ENCODE measurements at places on chromosomes 13 and 19. TPM values are rescaled to one million over a fixed set of nuclear protein-coding genes. Genes with fewer than 3 reads are reported as not detected.

GRCh38 chr13:94901070-94901469 is 188.7 kb upstream of the SOX21 start:
- H3K27ac ChIP-seq, result no peak overlapping the region
- H3K36me3 ChIP-seq, result no peaks in the 10 kb centered on the region
- H3K27me3 ChIP-seq, result no peaks in the 10 kb centered on the region
- no peak overlapping the region for H3K4me3 ChIP-seq
- no peaks in the 10 kb centered on the region for H3K4me1 ChIP-seq

The GPATCH1 gene
- total RNA-seq, result 5.3 TPM

GRCh38 chr13:93800342-93800741 is 573.7 kb downstream of the GPC6 start:
- H3K36me3 ChIP-seq, result no peaks in the 10 kb centered on the region
- H3K27ac ChIP-seq, result no peak overlapping the region
- no peak overlapping the region for H3K4me3 ChIP-seq
- no peaks in the 10 kb centered on the region for H3K27me3 ChIP-seq
- no peak for DNase-seq

DNA sequence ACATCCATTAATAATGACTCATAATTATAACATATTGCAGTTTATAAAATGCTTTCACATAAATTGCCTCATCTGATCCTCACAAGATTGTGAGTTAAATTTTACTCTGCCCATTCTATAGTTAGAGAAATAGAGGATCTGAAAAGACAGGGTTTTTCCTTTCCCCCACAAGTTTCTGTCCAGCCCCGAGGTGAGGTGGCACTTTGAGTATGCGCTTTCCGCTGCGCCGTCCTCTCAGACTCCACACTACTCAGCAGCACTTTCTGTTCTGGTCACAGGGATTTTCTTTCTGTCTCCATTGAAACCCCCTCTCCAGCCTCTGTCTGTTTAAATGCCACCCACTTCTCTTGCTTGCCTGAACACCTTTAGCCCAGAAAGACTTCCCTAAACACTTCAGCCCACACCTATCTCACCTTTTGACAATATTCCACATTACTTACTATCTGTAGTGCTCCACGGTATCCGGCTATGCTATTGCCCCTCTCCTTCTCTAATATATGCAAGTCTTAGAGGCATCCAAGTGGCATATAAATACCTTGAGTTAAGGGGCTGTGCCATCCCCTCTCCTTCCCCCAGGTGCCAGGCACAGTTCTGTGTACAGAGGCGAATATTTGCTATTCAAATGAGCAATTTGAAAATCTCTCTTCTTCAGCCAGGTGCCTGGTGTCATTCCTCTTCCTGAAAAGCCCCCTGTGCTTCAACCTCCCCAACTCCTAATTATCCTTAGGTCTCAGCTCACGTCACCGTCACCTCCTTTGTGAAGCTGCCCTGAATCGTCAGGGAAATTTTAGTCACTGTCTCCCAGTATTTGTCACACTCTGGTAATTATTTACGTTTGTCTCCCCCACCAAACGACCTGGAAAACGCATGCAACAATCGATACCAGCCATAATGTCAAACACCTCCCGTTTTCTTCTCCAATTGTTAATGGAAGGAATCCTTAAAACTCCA is 268.7 kb downstream of the NHLRC3 start:
- no peaks in the 10 kb centered on the region for H3K27me3 ChIP-seq
- DNase-seq, result no peak
- no peaks in the 10 kb centered on the region for H3K36me3 ChIP-seq
- H3K27ac ChIP-seq, result no peak overlapping the region

The PRTN3 gene
- not detected for total RNA-seq

The CEACAM4 gene
- 0.81 TPM for total RNA-seq

DNA sequence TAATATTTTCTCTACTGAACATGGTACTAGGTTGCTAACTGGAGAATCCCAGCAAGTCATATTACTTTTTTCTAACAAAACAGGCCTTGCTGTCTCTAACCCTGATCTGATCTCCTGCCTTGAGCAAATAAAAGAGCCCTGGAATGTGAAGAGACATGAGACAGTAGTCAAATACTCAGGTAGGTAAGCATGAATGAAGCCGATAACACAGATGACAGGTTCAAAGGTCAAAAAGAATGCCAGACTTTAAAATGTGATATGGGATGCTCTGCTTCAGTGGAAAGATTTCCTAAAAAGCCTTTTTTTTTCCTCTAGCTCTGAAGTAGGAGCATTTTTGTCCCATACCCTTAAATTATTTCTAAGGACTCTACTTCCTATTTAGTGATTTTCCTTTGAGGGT is 28.7 kb downstream of the ZNF726 start:
- DNase-seq, result no peak
- no peaks in the 10 kb centered on the region for H3K27me3 ChIP-seq
- no peak overlapping the region for H3K27ac ChIP-seq
- H3K4me3 ChIP-seq, result no peak overlapping the region

The TEX26 gene
- total RNA-seq, result not detected

The KRTDAP gene
- not detected for total RNA-seq

DNA sequence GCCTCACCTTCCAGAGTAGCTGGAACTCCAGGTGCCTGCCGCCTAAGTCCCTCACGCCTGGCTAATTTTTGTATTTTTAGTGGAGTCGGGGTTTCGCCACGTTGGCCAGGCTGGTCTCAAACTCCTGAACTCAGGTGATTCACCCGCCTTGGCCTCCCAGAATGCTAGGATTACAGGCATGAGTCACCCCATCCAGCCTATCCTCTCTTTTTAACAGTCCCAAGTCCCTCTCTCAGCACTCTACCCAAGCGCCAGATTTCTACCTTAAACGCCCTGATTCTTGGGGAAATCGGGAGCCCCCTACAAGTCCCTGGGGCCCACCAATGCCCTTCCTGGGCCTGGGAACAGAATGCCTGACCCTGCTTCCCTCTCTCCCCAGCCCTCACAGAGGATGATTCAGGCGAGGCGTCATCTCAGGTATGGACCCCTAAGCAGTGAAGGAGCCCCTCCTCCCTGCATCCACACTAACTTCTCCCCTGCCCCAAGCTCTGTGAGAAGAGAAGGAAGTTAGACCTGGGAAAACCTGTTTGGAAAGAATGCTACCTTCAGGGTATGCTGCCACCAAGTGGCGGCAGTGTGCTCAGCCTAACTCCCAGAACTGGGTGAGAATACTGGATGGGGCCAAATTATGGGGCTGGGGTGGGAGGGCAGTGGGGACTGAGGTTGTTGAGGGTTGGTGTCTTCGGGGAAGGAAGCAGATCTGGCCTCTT is 20.8 kb upstream of the EBI3 start:
- H3K36me3 ChIP-seq, result no peaks in the 10 kb centered on the region
- DNase-seq, result no peak
- no peak overlapping the region for H3K4me3 ChIP-seq

DNA sequence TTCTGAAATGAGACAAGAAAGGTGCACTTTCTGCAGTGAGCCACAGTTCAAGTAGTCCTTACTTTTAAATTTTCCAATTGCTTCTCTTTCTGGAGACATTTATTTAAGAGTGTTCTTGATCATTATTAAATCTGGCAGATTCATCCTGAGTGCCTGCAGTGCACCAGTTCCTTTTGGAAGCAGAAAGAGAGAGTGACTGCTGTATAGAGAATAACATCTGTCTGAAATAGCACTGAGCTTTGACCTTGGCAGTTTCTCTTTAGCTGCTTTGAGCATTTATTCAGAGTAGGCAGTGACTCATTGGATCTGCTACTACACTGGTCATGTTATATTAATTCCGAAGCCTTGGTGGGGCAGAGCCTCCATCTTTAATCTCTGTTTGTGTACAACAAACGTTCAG is 1373.7 kb downstream of the PCDH9 start:
- no peak overlapping the region for H3K4me3 ChIP-seq
- no peaks in the 10 kb centered on the region for H3K36me3 ChIP-seq
- no peak for DNase-seq
- H3K4me1 ChIP-seq, result no peaks in the 10 kb centered on the region

DNA sequence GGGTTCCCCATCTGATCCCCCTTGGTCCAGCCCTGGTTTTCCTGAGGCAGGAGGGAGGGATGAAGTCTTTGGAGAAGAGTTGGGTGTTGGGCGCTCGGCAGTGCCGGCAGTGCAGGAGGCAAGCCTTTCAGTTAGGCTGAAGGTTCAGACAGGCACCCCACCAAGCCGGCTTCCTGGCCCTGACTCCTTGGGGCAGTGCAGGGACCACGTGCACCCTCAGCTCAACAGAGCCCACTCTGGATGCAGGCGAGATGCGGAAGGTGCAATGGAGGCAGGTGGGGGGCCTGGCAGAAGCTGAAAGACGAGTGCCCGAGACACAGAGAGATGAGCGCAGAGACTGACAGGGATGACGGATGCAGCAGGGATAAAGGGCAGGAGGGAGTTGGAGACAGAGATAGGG is 11.1 kb downstream of the MAMSTR start:
- no peak for DNase-seq
- no peak overlapping the region for H3K4me3 ChIP-seq
- no peaks in the 10 kb centered on the region for H3K27me3 ChIP-seq
- H3K36me3 ChIP-seq, result no peaks in the 10 kb centered on the region

GRCh38 chr19:472005-472858 is 11.4 kb upstream of the SHC2 start:
- no peaks in the 10 kb centered on the region for H3K36me3 ChIP-seq
- no peak for DNase-seq
- H3K4me3 ChIP-seq, result no peak overlapping the region
- H3K4me1 ChIP-seq, result no peaks in the 10 kb centered on the region
- H3K27ac ChIP-seq, result no peak overlapping the region

DNA sequence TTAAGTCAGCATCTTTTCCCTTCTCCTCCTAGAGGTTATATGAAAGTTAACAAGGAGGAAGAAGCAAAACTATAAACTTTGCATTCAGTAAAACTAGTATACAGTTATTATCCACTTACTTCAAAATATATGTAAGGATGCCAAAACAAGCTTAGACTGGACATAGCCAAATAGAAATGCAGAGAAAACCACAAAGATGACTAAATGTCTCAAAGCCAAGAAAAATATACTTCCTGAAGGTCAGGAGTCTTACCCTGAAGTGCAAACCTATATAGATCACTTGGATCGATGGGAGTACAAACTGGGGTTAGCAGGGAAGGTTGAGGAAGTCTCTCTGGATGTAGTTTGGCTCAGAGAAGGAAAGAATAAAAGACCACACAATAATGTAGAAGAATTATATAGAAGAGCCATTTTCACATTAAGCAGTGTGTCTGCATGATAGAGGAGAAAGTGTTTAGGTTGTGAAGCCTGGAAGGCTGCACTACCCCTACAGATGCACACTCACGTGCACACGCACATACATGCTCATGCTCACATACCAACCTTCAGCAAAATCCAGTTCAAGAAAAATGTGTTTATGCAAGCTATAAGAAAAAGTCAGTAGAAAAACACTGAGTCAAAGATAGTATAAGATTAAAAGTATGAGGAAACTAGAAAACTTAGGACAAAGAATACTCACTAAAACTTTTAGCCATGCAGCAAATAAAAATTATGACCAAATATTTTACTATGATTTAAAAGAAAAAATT is 112.1 kb upstream of the RXFP2 start:
- H3K27ac ChIP-seq, result no peak overlapping the region
- H3K27me3 ChIP-seq, result no peaks in the 10 kb centered on the region
- no peak overlapping the region for H3K4me3 ChIP-seq
- no peak for DNase-seq
- no peaks in the 10 kb centered on the region for H3K36me3 ChIP-seq

The ZNF570 gene
- total RNA-seq, result 3.1 TPM

The OPA3 gene
- total RNA-seq, result 18.6 TPM

GRCh38 chr13:101520672-101521071 is 68.2 kb downstream of the ITGBL1 start:
- no peaks in the 10 kb centered on the region for H3K4me1 ChIP-seq
- H3K27ac ChIP-seq, result no peak overlapping the region
- no peaks in the 10 kb centered on the region for H3K27me3 ChIP-seq
- DNase-seq, result no peak

The ZNF443 gene
- 2.0 TPM for total RNA-seq

DNA sequence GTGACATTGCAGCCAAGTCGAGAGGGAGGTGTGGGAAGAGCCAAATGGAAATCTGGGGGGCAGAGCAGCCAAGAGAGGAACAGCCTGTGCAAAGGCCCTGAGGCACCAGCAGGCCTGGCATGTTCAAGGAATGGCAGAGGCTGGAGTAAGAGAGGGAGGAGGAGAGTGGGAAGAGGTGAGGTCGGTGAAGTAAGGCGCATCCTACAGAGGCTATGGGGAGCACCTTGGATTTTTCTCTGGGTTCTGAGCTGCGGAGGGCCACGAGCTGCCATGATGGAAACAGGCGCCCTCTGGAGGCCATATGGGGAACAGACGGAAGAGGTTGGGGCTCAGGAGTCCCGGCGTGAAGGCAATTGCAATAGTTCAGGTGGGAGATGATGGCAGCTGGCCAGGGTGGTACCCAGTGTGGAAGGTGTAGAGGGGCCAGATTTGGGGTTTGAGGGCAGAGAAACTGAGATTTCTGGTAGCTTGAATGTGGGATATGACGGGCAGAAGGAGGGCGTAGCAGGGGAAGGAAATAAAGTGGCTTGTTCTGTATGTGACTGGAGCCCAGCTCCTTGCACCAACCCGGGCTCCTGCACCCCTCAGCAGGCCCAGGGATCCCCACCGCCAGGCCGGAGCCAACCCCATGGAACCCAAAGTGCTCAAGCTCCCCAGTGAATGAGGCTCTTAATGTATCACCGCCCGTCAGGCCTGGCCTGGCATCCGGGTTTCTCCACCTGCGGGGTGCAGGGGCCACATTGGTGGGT is 20.5 kb upstream of the STRN4 start:
- no peak for DNase-seq
- H3K36me3 ChIP-seq, result no peaks in the 10 kb centered on the region
- H3K4me3 ChIP-seq, result no peak overlapping the region
- H3K27ac ChIP-seq, result no peak overlapping the region
- H3K27me3 ChIP-seq, result no peaks in the 10 kb centered on the region
- H3K4me1 ChIP-seq, result no peaks in the 10 kb centered on the region

DNA sequence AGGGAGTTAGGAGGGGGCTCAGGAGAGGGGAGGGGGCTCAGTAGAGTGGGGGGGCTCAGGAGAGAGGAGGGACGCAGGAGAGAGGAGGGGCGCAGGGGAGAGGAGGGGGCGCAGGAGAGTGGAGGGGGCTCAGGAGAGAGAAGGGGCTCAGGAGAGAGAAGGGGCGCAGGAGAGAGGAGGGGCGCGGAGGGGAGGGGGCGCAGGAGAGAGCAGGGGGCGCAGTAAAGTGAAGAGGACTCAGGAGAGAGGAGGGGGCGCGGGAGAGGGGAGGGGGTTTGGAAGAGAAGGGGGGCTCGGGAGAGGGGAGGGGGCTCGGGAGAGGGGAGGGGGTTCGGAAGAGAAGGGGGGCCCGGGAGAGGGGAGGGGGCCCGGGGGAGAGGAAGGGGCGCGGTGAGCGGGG is 700 bp downstream of the MADCAM1 start:
- DNase-seq, result no peak
- H3K4me3 ChIP-seq, result no peak overlapping the region
- H3K4me1 ChIP-seq, result peaks cover 7% of the 10 kb centered on the region
- H3K27me3 ChIP-seq, result peaks cover 42% of the 10 kb centered on the region
- H3K27ac ChIP-seq, result no peak overlapping the region

GRCh38 chr13:58712191-58712590 is 1080.6 kb downstream of the PCDH17 start:
- no peak for DNase-seq
- no peaks in the 10 kb centered on the region for H3K4me1 ChIP-seq
- H3K36me3 ChIP-seq, result no peaks in the 10 kb centered on the region
- H3K4me3 ChIP-seq, result no peak overlapping the region

The KLK5 gene
- total RNA-seq, result not detected

Measured in gastrocnemius medialis (tissue), 4 donors.